ENCODE measurements at places on chromosomes 1 and 21.

- no peak for DNase-seq
Measured at GRCh38 chr21:44871576-44872269, 1.8 kb downstream of the PTTG1IP start.

GRCh38 chr1:36570006-36570405, 87.3 kb upstream of the CSF3R start:
- no peak for DNase-seq

GRCh38 chr1:37189111-37189510, 154.8 kb upstream of the GRIK3 start:
- no peak for DNase-seq

- no peak for DNase-seq
Measured at GRCh38 chr1:77040826-77041225, 173.5 kb downstream of the ST6GALNAC5 start.

GRCh38 chr1:149986486-149987296, 23.8 kb downstream of the OTUD7B start:
- no peak for DNase-seq

DNA sequence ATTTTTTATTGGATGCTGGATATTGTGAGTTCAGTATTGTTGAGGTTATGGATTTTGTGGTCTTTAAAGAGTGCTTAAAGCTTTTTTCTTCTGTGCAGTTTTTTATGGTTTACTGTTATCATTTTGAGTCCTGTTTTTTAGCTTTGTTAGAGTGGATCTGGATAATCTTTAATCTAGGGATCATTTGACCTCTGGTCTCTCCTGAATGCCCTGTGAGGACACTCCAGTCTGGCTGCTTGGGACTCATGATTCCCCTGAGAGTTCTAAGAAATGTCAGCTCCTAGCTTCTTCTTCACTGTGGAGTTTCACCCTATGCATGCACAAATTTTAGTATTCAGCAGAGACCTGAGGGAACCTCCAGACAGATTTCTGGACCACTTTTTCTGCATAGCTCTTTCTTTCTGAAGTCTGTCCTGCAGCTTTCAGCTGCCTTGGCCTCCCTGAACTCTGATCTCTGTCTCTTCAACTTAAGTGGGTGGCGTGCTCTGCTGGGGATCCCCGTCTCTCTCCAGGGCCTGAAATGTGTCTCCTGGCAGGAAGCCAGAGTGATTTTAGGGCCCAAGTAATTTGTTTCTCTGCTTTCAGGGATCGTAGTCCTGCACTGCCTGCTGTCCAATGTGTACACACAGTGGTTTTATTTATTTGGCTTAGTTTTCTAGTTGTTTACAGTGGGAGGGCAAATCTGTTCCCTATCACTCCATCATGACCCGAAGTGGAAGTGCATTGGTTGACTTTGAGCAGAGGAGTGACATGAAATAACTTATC, 14.7 kb downstream of the PEX14 start:
- DNase-seq, result no peak

DNA sequence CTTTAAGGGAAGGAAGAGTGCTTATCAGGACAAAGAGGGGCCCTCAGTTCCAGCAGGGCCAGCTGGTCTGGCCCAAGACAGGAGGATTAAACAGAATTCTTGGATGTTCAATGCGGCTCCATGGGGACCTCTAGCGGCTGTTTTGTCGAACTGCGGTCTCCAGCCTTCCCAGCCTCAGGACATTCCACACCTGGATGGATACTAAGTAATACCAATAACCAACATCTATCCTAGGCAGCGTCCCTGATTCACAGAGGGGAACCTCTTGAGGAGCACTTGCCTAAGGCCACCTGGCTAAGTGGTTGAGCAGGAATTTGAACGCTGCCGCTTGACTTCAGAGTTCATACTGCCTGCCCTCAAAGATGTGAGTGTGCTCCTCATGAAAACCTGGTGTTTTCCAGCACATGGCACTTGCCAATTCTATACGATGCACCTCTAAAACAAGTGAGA, 15.5 kb upstream of the CD247 start:
- peak; percentile 28 for DNase-seq

GRCh38 chr21:43278766-43279577, 110.2 kb downstream of the CRYAA start:
- no peak for DNase-seq

DNA sequence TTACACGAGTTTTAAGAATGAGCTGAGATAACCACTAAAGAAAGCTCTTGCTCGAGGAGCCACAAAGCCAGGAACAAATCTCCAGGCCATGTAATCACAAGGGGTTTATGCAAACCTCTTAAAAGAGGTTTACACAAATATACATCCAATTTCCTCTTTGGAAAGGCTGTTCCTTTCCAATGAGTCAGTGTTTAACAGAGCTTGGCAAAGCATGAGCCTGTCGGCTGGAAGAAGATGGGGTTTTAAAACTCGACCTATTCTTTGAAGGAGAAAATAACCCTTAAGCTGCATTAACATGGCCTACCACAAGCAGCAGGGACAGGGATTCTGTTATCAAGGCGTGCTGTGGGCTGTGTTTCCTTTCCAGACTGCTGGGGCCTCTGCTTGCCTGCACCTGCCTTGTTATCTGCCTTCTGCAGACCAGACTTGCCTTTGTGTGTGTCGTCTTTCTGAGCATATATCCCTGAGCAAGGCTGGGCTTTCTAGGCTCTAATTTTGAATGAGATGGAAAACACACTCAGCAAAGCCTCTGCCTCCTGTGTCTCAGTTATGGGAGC, 40.6 kb upstream of the CYP2J2 start:
- no peak for DNase-seq

DNA sequence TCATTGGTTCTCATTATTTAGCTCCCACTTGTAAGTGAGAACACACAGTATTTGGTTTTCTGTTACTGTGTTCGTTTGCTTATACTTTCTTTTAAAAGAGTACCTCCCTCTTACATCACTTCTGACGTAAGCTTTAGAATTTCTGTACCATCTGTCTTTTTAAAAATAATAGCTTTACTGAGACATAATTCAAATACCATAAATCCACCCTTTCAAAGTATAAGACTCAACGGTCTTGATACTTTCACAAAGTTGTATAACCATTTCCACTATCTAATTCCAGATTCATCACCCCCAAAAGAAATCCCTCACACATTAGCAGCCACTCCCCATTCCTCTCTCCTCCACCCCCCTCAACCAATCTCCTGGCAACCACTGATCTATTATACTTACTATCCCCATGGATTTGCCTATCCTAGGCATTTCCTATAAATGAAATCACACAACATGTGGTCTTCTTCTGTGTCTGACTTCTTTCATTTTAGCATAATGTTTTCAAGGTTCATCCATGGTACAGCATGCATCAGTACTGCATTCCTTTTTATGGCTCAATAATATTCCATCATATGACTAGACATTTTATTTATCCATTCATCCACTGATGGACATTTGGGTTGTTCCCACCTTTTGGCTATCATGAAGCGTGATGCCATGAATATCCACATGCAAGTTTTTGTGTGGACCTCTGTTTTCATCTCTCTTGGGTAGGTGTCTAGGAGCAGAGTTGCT, 104.7 kb downstream of the HLCS start:
- DNase-seq, result no peak

- peak; percentile 36 for DNase-seq
Measured at GRCh38 chr1:91731815-91732214, 154.1 kb downstream of the TGFBR3 start.

- DNase-seq, result no peak
Measured at GRCh38 chr1:56457756-56458375, 121.5 kb downstream of the PLPP3 start.

DNA sequence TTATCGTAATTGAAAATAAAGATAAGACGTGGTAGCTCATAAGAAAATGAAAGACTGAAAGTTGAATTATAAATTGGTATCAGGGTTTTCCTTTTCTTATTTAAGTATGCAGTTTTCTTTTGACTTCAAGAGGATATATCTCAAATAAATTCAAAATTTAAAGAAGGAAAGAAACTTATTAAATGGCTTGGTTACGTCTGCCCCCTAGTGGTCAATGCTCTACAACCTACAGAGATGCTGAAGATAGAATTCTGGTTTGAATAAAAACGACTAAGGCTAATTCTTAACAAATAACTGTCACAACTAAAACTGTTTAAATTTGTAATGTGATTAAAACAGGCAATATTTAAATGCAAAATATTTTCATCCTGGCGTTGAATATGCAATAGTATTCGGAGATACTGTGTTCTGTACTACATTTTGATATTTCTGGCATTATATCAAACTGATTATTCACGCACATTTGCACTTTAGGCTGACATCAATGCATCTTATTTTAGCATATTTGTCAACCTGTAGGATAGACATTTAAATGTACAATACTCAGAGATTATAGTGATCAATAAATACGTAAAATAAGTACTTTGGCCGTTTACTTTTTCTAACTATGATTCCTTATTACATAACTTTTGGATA, 26.8 kb downstream of the IFI44 start:
- DNase-seq, result no peak

GRCh38 chr1:1599935-1600860, at the start of gene FNDC10:
TSS of gene FNDC10 (minus strand) at chr1:1600135. CDS start at chr1:1600015, 120 bp downstream.
- no peak for DNase-seq

- DNase-seq, result no peak
Measured at GRCh38 chr1:14443164-14443787, 155.2 kb upstream of the KAZN start.

- DNase-seq, result no peak
Measured at GRCh38 chr1:176897350-176898236, 266.9 kb downstream of the ASTN1 start.

DNA sequence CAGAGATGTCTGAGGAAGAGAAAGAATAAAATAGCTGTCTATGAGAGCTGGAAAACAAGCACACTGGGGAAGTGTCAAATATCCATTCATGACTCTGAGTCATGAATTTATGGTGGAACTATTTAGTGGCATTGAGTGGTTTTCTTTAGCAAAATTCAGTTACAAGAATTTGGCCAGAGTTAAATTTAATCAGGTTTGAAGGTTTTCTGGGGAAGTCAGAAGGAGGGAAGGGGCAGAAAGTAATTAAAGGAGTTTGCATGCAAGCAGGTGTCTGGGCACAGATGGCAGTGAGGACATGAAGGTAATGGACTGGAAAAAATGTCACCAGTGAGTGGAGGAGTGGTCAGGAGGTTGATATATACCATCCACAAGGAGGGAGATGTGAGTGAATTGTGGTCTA, 121.9 kb upstream of the IVNS1ABP start:
- DNase-seq, result no peak

- DNase-seq, result no peak
Measured at GRCh38 chr1:2192031-2192995, 2.3 kb downstream of the FAAP20 start.

GRCh38 chr1:19683351-19683750, 18.7 kb downstream of the HTR6 start:
- DNase-seq, result no peak

GRCh38 chr1:31818206-31818605, 2.4 kb upstream of the SPOCD1 start:
- DNase-seq, result no peak

GRCh38 chr21:34078915-34079314, 5.5 kb downstream of the MRPS6 start:
- DNase-seq, result no peak

DNA sequence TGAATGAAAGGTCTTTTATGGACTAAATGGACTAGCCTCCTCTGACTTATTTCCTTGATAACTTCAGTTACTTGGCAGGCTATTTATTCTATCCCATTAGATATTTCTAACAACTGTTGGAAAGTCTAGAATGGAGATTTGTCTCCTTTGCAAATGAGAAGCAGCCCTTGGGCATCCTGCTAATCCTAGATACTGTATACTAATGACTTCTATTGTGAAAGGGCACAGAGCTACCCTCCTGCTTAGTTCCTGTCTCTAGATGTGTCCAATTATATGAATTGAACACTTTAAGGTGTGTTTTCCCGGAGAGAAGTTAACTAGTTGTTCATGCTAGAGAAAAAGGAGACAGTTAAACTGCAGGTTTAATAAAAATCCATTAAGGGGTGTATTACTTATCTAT, 10.2 kb upstream of the NCMAP start:
- DNase-seq, result no peak

- DNase-seq, result no peak
Measured at GRCh38 chr1:85460555-85461088, 4.3 kb downstream of the DDAH1 start.

DNA sequence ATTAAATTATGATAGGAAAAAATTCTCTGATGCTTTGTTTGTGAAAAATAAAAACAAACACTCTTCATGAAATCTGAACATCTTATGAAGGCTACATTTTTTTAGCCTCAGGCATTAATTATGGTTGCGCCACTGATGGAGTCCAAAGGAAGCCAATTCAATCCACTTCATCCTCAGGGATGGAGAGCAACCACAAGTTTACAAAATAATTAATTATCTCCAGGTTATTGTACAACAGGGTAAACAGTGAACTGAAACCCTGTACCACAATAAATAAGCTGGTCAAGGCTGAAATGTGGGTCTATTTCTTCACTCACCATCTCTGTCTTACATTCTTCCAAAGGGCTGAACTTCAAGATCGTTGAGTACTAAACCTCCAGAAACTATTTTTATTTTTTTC, 49.2 kb downstream of the MRPL39 start:
- DNase-seq, result no peak

GRCh38 chr1:245512181-245512888, 357.6 kb downstream of the KIF26B start:
- DNase-seq, result no peak

DNA sequence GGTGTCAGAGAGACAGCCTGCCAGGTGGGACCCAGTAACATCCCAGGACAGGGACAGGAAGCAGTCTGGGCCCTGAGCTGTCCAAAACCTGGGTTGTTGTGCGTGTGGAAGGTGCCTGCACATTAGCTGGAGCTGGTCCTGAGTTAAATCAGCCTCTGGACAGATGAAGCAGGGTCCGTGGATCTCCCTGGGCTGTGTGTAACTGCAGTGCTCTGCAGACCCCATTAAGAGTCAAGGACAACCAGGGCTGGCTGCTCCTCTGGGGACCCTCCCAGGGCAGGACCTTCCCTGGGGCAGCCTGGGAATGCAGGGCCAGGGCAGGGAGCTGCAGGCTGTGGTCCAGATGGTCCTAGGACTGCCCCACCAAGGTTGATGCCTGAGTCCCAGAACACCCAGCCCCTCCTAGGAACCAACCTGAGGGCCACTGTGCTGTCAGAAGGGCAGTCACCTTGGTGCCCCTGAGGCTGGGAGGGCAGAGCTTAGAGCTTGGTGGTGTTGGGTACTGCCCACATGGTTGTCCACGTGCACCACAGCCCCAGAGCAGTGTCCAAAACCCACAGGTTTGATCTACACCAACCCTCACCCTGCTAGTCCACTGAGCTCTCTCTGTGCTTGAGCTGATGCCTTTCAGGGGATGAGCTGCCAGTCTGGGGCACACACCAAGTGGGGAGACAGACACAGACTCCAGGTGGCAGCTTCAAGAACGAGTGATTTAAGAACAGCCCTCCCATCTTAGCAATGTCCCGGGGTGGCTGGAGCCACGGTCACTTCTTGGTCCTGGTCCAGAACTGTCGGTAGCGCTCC, 2.9 kb downstream of the MRPL55 start:
- no peak for DNase-seq

DNA sequence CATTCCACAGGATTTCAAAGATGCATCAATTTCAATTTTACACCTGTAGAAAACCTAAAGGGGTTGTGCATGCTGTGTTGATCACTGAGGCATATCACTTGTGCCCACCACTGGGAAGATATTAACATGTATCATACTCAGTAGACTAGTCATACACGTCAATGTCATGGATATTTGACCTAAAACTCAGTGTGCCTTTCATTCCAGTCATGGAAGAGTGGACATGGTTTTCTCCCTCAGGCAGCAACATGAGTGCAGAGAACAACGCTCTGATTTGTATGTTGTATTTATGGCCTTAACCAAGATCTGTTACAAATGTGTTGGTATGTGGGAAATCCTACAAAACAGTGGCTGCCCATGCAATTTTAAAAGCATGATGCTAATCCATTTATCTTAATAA, 6.1 kb upstream of the C1orf53 start:
- DNase-seq, result no peak

Measured in stimulated activated CD8-positive, alpha-beta memory T cell treated with anti-CD3 and anti-CD28 coated beads, Interleukin-7, amount 100 ng/mL, for 4 hours (primary cell).